Colonic mucosa (tissue), 4 donors: ENCODE measurements at places on chromosomes 13 and 19. TPM values are rescaled to one million over a fixed set of nuclear protein-coding genes. Genes with fewer than 3 reads are reported as not detected.

RNF225 gene
- total RNA-seq: not detected

DNA sequence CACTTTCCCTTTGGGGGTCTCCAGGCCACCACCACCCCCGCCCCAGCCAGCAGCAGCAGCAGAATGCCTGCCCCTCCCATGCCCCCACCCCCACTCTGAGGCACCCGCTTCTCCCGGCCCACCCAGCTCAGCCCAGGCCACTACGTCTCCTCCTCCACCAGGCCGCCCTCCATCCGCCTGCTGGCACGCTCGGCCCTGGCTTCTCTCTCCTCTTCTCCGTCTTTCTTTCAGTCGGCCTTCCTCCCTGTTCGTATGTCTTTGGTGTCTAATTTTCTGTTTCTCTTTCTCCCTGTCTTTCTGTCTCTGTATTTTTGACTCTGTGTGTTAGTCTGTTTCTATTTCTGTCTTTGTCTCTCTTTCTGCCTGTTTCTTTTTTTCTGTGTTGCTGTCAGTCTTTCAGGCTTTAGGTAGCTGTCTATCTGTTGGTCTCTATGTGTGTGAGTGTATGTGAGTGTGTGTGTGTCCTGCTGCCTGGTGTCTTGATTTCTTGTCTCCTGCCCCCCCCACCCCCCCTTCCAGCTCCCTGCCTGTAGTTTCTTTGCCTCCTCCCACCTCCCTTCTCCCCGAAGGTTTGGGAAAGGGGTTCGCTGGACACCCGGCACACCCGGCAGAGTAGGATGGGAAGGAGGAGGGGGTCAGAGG is at the start of gene LGI4:
Gene LGI4, minus strand, starts transcription at position 459 of the 642 bp plus-strand sequence. Its CDS starts 379 bp downstream, at position 80.
- no peak for DNase-seq

DHRS12 gene
- 12.4 TPM for total RNA-seq

KIR2DL3 gene
- total RNA-seq: not detected

TMEM59L gene
- 0.27 TPM for total RNA-seq

FUT3 gene
- 272 TPM for total RNA-seq

PNMA8C gene
- total RNA-seq: not detected

TMEM272 gene
- total RNA-seq: 0.12 TPM
